ENCODE measurements at places on chromosomes 12 and 14. TPM values are rescaled to one million over a fixed set of nuclear protein-coding genes. Genes with fewer than 3 reads are reported as not detected.

Gene TDRD9
- 0.30 TPM for total RNA-seq

Gene TEAD4
- total RNA-seq = 47.4 TPM

Gene AICDA
- total RNA-seq = 0.17 TPM

Gene KLHL33
- total RNA-seq = 0.03 TPM

Gene JPH4
- total RNA-seq = 0.21 TPM

Gene B4GALNT1
- total RNA-seq = 42.2 TPM

Gene CEP170B
- 27.3 TPM for total RNA-seq

Gene TAS2R8
- not detected for total RNA-seq

Gene DGLUCY
- total RNA-seq = 19.5 TPM

Gene REP15
- 0.30 TPM for total RNA-seq

Gene MYO1A
- 0.34 TPM for total RNA-seq

Gene KRT80
- 38.9 TPM for total RNA-seq

Gene CLEC1B
- total RNA-seq = not detected

Gene RNASE7
- total RNA-seq = not detected

Gene LUM
- total RNA-seq = 0.49 TPM

Gene CMAS
- 42.6 TPM for total RNA-seq

Gene CD69
- not detected for total RNA-seq

Gene ARF6
- 90.8 TPM for total RNA-seq

Gene COX6A1
- total RNA-seq = 853 TPM

Gene RTL1
- 0.26 TPM for total RNA-seq

Gene KITLG
- 15.0 TPM for total RNA-seq

Gene ETNK1
- 34.1 TPM for total RNA-seq

Gene TMEM30B
- total RNA-seq = 0.25 TPM

Gene ERP27
- not detected for total RNA-seq

Gene TC2N
- total RNA-seq = 0.81 TPM

Gene ZC2HC1C
- 6.0 TPM for total RNA-seq

Gene BICDL1
- total RNA-seq = 4.5 TPM

Gene SLC6A15
- total RNA-seq = 4.0 TPM

Gene LRRIQ1
- total RNA-seq = 0.49 TPM

Gene IFNG-AS1
- not detected for total RNA-seq

Gene CLEC4E
- 0.66 TPM for total RNA-seq

Gene OVCH1
- total RNA-seq = not detected

Gene AGAP2
- total RNA-seq = 0.23 TPM

Data from A549 treated with AZD2906 at 1 μM for 4 hours (cell line).